CD4-positive, alpha-beta T cell treated with Interleukin-15 for 4 hours (primary cell): ENCODE measurements at places on chromosomes 12 and 14.

DNA sequence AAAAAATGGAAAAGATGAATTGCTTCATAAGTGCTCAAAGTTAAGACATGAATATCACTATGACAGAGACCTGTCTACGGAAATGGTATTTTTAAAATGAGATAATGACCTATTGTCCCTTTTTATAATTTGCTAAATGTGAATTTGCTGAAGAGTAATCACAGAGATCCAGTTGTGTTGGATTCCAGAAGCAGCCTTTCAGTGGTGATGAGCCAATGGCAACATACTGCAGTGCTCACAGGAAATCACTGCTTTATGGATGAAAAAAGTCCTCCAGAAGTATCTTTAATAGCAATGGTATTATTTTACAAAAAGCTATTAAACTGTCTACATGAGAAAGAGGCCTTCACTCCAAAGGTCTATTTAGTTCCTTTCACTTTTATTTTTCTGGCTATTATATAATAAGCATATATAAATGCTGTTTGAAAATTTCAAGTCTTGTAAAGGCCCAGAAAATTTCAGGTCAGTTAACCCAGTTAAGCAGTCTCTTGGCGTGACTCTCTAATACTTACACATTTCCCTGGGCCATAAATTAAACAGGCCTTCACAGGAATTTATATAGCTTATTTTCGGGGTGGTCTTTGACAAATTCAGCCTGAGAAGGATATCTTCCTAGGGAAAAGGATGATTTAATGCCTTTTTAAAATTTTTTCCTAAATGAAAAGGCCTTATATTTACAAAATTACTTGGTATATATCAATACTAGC is 55.4 kb downstream of the KCNJ8 start:
- DNase-seq, result no peak

- DNase-seq, result no peak
Observed at GRCh38 chr12:75724928-75725312, 213.5 kb upstream of the KRR1 start.

- no peak for DNase-seq
Observed at GRCh38 chr12:62190689-62191490, 69.3 kb upstream of the USP15 start.

DNA sequence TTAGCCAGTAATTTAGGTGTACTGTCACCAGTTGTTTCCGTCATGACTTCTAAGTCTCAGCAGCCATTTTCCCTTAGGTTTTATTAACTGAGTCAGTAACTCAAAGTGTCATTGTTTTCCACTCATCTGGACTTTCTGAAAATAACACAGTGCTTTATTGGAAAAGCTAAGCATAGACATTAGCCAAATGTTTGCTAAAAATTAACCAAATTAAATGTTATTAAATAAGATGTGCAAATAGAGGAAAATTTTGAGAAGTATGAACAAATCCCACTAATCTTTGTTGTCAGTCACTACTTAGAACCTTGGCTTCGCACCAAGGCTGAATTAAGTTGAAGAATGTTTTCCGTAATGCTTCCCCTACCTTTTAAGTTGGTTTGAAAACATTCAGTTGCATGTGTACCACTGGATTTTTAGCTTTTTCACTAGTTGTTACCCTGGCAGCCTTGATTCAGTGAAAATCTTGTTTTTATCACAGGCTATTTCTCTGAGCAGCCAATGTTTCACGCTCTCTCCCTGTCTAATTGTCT is 43.0 kb downstream of the BORCS5 start:
- DNase-seq, result no peak

GRCh38 chr12:75831402-75831801 is 200.2 kb downstream of the PHLDA1 start:
- no peak for DNase-seq

DNA sequence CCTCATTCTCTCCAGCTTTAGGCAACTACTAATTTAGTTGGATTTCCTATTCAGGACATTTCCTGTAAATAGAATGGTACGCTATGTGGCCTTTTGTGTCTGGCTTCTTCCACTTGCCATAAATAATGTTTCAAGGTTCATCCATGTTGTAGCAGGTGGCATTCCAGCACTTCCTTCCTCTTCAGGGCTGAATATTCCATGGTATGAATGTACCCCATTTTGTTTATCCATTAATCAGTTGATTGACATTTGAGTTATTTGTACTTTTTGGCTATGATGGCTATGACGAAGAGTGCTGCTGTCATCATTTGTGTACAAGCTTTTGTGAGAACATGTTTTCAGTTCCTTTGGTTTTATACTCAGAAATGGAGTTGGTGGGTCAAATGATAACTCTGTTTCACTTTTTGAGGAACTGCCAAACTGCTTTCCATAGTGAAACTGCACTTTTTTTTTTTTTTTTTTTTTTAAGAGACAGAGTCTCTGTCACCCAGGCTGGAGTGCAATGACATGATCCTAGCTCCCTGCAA is 6.5 kb upstream of the CDK2AP1 start:
- no peak for DNase-seq

DNA sequence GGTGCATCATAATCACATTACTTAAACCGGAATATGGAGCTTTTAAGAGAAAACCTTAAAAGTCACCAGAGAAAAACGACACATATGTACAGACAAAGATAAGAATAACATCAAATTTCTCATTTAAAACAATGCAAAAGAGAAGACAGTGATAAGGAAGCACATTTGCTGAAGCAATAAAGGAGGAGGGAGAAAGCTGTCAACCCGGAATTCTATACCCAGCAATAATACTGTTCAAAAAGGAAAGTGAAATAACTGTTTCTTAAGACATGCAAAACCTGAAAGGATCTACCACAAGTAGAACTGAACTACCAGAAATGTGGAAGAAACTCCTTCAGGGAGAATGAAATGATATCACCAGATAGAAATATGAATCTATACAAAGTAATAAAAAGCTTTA is 15.4 kb downstream of the SLC6A13 start:
- no peak for DNase-seq

- DNase-seq, result no peak
Observed at GRCh38 chr14:29814156-29815015, 113.3 kb downstream of the PRKD1 start.

- DNase-seq, result no peak
Observed at GRCh38 chr14:101062065-101062450, 158.5 kb upstream of the RTL1 start.

GRCh38 chr14:69818758-69819191 is 21.7 kb upstream of the SLC10A1 start:
- peak; percentile 72 for DNase-seq

DNA sequence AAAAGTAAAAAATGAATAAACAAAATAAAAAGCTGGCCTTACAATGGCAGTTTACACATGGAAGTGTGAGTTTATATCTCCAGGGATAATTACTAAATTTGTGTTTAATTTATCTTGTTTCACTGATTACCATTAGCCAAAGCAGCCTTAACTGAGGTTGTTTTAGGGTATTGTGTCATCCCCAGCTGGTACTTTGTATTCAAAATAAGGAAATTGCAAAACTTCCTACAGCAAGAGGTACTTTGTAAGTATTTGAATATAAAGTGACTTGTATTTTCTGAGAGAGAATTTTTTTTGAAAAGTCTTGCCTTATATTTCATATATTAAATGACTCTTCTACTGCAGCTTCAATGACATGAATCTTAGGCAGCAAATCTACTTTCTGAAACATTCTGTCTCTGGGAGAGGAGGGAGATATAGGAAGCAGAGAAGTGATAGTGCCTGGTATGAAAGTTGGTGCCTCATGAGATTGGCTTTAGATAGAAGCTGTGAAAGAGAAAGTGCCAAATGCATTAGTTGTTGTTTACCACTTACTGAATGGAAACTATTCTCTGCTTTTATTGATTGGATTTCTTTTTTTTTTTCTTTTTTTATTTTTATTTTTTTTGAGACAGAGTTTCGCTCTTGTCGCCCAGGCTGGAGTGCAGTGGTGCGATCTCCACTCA is 6.7 kb downstream of the FNTB start:
- DNase-seq, result no peak

GRCh38 chr12:24730489-24730896 is 218.4 kb downstream of the BCAT1 start:
- no peak for DNase-seq

DNA sequence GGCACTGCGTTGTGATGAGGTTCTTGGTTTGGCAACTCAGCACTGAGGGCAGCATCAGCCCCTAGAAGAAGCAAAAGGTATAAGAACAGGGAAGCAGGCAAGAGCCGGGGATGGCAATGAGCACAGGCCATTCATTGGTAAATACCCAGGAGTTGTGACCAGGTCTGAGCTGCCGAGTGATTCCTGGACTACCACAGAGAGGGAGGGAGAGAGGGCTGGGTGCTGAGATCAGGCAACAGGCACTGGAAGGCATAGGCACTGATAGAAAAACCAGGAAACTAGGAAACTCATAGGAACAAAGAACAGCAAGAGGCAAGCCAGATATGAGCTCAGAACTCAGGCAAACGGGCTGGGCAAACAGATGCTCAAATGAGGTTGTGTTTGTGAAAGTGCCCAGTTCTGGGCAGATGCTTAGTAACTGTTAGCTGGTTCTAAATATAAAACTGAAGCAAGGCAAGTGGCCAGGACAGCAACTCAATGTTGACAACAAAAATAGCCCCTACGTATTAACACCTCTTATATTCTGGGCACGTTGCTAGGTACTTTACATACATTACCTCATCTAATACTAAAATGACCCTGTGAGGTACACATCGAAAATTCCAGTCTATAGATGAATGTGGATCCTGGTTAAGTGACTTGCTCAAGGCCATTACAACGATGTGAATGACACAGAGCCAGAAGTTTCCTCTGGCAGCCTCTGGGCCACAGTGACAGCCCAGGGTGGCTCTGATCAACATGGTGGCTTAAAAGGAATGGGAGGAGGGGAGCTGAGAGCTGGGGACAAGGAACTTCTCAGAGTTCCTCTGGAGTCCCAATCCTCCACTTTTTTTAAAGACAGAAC is 121.1 kb downstream of the PRMT8 start:
- DNase-seq, result no peak

DNA sequence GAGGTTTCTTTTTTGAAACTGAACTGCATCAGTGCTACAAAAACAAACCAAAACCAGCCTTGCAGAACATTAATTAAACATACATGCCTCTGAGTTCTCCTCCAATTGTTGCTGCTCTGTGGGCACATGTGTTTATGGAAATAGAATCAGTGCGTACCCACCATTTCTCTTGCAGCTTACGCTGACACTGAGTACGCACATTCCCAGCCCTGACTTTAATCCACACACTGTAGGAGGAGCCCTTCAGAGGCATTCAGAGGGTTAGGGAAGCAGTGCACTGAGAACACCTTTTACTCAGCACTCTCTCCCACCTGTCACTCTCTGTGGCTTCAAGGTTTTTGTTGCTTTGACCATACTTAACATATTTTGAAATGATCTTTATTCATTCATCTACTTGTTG is 250.5 kb upstream of the PWP1 start:
- no peak for DNase-seq

DNA sequence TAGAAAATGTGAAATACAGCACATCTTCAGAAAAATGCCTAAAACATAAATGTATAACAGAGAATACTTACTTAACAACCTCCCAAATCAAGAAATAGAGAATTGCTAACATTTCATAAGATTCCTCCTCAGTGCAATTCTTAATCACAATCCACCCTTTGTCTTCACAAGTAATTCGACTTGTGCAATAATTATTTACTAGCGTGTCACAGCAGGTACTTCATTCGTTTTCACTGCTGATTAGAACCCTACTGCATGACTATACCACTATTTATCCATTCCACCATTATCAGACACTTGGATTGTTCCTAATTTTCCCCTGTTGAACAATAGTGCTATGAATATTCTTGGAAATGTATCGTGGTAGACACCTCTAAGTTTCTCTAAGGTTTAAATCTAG is 64.9 kb upstream of the BBS10 start:
- DNase-seq, result no peak

DNA sequence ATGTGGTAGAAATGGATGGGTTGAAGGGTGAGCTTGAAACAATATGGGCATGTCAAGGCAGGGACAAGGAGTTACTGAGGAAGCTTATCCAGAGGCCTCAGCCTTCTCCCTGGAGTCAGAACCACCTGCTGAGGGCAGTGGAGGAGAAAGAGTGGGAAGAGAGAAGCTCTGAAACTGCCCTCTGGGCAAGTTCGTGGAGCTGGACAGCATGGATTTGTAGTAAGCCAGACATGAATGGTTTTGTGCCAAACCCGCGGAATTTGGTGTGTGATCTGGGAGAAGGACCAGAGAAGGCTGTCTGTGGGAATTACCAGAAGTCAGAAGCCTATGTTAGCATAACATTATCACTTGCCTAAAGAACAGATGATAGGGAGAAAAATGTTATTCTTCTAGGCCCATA is 164.8 kb downstream of the SLC41A2 start:
- DNase-seq, result no peak

DNA sequence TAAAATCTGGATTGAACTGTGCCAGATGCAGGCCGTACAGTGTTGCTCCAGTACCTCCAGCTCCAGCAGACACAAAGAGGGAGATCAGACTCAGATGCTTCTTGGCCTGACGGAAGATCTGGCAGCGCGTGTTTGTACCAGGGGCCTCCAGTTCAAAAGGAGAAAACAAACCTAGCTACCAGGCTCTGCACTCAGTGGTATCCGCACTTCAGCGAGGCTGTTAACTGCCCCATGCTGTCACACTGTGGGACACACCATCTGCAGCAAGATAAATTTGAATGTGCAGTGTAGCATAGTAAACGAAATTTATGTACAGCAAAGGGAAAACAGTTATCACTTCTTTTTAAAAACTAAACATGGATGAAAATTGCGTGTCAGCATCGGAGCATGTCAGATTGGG is 5.1 kb downstream of the DYNC1H1 start:
- DNase-seq, result no peak

GRCh38 chr12:121637231-121637914 is 11.0 kb downstream of the ORAI1 start:
- peak; percentile 45 for DNase-seq

DNA sequence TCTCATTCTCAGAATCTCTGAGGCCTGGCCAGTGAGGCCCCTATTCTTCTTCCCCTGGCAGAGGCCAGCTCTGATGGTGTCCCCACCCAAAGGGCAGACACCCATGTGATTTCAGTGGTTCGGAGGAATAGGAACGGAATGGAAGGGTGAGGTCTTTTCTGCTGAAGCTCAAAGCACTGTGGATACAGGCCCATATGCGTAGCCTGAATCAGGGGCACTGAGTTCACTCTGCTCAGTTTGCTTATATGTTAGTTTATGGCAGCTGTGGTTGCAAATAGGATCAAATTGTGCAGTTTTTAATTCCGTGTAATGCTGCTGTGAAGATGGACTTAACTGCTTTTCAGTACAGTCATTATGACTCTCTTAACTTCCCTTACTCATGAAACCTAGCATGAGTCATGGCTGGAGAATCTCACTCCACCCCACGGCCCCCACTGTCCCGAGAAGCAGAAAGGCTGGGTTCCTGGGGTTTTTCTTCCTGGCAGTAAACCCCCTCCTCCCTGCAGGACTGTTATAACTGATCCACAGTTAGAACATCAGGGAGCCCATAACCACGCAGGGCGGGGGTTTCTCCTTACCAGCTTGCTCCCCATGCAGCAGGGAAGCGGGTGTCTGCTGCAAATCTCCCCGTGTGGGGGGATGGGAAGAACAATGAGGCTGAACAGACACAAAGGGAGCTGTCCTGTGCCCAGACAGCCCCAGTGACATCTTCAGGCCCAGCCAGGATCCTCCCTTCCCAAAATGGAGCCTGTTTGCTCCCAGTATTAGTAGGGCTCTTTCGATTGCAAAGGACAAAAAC is 122.7 kb downstream of the SLC38A6 start:
- no peak for DNase-seq
